B cell (primary cell): ENCODE measurements at places on chromosomes 2 and 18. TPM values are rescaled to one million over a fixed set of nuclear protein-coding genes. Genes with fewer than 3 reads are reported as not detected.

The COL3A1 gene
- polyA plus RNA-seq: not detected in 2 replicates

The RBBP8 gene
- 2.9 and 5.2 TPM in 2 replicates for polyA plus RNA-seq

The GALNT3 gene
- polyA plus RNA-seq: 5.7 and 10.9 TPM in 2 replicates

The NCKAP5 gene
- not detected in 2 replicates for polyA plus RNA-seq

The NOTO gene
- polyA plus RNA-seq: not detected in 2 replicates
